Panc1 (cell line): ENCODE measurements at places on chromosomes 3 and 15. TPM values are rescaled to one million over a fixed set of nuclear protein-coding genes. Genes with fewer than 3 reads are reported as not detected.

The GOLGA8O gene
- total RNA-seq, result 0.69 TPM

The ATG3 gene
- 75.1 TPM for total RNA-seq

The GHSR gene
- total RNA-seq, result not detected

The GTF2A2 gene
- total RNA-seq, result 234 TPM

The GOLGA6L4 gene
- 2.7 TPM for total RNA-seq

The NPAP1 gene
- not detected for total RNA-seq

The PARP15 gene
- 0.21 TPM for total RNA-seq

The KLHL40 gene
- total RNA-seq, result not detected

GRCh38 chr15:41790169-41790568 lies 15.9 kb downstream of the MAPKBP1 start:
- no peak overlapping the region for H3K27ac ChIP-seq
- no peaks in the 10 kb centered on the region for H3K36me3 ChIP-seq
- H3K27me3 ChIP-seq, result no peaks in the 10 kb centered on the region
- H3K4me1 ChIP-seq, result peaks cover 22% of the 10 kb centered on the region

DNA sequence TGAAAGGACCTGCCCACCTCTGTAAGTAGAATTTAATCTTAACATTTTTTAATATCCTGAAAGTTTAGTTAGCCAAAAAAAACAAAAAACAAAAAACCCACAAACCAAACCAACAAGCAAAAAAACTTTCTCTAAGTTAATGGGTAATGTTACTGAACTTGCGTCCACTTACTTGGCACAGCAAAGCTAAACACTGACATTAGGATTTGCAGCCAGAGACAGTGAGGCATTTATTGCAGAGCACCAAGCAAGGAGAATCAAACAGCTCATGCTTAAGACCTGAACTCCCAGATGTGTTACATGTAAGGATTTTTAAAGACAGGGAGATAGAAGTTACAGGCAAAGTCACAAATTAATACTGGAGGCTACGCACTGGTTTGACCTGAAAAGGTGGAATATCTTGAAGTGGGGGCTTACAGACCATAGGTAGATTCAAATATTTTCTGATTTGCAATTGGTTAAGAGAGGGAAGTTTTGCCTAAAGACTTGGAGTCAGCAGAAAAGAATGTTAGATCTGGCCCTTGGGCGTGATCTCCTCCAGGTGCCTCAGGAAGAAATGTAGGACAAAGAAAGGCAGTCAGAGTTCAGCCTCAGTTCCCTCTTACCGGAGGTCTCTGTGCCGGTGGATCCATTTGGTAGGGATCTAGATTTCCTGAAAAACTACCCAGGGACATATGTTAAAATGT lies 205.0 kb downstream of the ADAMTSL3 start:
- no peak overlapping the region for H3K27ac ChIP-seq
- no peaks in the 10 kb centered on the region for H3K27me3 ChIP-seq
- H3K4me1 ChIP-seq, result no peaks in the 10 kb centered on the region
- H3K4me3 ChIP-seq, result no peak overlapping the region

DNA sequence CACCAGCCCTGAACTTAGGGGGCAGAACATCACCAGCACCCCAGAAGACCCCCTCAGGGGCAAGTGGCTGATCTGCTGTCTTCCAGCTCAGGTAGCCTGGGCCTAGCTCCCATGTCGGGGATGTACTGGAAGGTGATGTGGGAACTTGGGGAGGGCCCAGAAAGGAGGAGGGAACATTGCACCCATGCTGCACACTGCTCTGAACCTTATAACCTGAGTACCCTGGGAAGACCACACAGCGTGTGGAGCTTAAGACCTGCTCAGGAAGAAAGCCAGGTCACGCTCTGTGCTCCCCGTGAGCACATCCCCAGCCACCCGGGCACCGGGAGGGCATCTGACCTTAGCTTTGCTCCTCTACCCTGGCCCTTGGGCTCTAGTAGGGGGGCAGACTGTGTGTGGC lies 159.4 kb downstream of the ATP10A start:
- no peaks in the 10 kb centered on the region for H3K36me3 ChIP-seq
- H3K27ac ChIP-seq, result no peak overlapping the region
- H3K4me1 ChIP-seq, result no peaks in the 10 kb centered on the region
- H3K4me3 ChIP-seq, result no peak overlapping the region
- DNase-seq, result no peak

- no peak overlapping the region for H3K4me3 ChIP-seq
- no peaks in the 10 kb centered on the region for H3K27me3 ChIP-seq
- no peaks in the 10 kb centered on the region for H3K36me3 ChIP-seq
- no peak for DNase-seq
These were observed 74.9 kb upstream of the MFGE8 start for GRCh38 chr15:88987934-88988671.

DNA sequence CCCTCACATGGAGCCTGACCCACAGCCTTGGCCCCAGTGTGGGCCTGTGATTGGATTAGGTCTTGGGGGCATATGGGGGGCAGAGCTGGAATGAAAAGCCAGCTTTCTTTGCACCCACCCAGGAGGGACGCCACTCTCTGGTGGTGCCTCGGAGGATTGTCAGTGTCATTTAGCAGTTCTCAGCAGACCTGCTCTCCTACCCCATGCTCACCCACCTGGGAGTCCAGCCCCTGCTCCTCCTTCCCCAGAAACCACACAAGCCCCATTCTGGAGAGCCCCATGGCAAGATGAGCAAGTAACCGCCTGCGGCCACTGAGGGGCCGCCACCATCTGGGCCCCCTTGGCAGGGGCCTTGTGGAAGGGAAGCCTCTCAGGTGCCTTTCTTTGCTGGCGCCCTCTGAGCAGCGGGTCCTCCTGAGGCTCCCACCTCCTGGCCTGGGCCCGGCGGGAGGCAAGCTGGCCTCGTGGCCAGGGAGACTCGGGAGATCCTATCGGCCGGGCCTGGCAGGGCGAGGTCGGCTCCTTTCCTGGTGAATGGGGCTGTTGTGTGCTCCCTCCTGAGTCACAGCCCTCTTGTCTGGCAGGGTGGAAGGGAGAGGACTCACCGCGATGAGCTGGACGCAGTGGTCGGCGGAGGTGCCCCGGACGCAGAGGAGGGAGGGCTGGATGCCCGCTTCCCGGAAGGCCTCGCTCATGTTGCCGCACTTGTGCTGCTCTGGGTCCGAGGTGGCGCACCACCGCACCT lies 2.3 kb downstream of the MELTF start:
- no peak for DNase-seq
- no peak overlapping the region for H3K27ac ChIP-seq
- H3K36me3 ChIP-seq, result no peaks in the 10 kb centered on the region
- H3K27me3 ChIP-seq, result no peaks in the 10 kb centered on the region
- H3K4me3 ChIP-seq, result no peak overlapping the region

DNA sequence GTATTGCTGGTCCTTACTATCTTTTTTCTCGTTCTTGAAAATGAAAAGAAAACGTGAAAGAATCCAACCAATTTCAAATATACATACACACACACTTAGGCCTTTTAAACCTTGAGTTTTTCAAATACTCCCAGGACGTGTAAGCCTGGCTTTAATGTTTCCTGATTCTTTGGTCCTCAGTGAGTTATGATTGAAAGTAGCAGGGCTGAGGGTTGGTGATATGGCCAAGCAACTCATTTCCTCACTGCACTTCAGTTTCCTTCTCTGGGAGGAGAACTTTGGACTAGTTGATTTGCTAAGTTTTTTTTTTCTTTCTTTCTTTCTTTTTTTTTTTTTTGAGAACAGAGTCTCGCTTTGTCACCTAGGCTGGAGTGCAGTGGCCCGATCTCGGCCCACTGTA lies 34.6 kb downstream of the CHD2 start:
- H3K27me3 ChIP-seq, result no peaks in the 10 kb centered on the region
- DNase-seq, result no peak
- peaks cover 72% of the 10 kb centered on the region for H3K36me3 ChIP-seq
- no peak overlapping the region for H3K4me3 ChIP-seq

- H3K27ac ChIP-seq, result no peak overlapping the region
- no peaks in the 10 kb centered on the region for H3K4me1 ChIP-seq
- no peaks in the 10 kb centered on the region for H3K36me3 ChIP-seq
- H3K27me3 ChIP-seq, result no peaks in the 10 kb centered on the region; the same call in 1 of the 2 replicates
- DNase-seq, result no peak
- no peak overlapping the region for H3K4me3 ChIP-seq
These were observed 67.7 kb upstream of the BNC1 start for GRCh38 chr15:83352119-83352518.

GRCh38 chr3:112931736-112932521 lies 43.0 kb downstream of the CD200R1 start:
- DNase-seq, result no peak
- no peaks in the 10 kb centered on the region for H3K36me3 ChIP-seq
- H3K4me1 ChIP-seq, result no peaks in the 10 kb centered on the region
- H3K4me3 ChIP-seq, result no peak overlapping the region

DNA sequence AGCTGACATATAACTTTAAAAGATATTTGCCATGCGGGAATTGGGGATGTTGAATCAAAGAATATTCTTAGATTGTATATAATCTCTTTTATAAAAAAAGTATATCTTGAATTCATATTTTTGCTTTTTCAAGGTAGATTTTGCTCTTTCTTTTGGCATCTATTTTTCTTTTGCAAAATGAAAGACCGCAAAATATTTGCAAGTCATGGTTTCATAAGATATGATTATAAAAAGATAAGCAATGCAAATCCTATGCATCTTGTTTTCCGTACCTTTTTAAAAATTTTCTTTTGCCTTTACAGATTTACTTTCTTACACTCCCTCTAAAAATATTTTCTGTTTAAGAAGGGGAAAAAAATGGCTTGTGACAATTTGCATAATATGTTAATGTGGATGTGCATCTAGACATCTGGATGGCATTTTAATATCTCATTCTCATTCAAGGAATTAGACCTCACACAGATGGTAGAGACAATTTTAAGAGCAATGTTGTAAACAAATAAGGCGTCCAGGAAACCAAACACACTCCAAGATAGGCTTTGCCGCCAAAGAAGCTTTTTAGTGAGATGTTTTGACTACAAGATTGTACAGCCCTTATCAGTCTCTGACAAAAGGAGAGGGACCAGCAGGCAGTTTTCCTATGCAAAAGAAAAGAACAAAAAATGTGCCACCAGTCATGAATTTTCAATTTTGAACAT lies 371.1 kb downstream of the CHL1 start:
- no peaks in the 10 kb centered on the region for H3K4me1 ChIP-seq
- H3K4me3 ChIP-seq, result no peak overlapping the region
- H3K27ac ChIP-seq, result no peak overlapping the region
- no peaks in the 10 kb centered on the region for H3K27me3 ChIP-seq
- DNase-seq, result no peak

- DNase-seq, result no peak
- no peaks in the 10 kb centered on the region for H3K4me1 ChIP-seq
- H3K27ac ChIP-seq, result no peak overlapping the region
- H3K4me3 ChIP-seq, result no peak overlapping the region
- H3K27me3 ChIP-seq, result peaks cover 13% of the 10 kb centered on the region
These were observed 47.0 kb upstream of the TFG start for GRCh38 chr3:100662113-100662823.

DNA sequence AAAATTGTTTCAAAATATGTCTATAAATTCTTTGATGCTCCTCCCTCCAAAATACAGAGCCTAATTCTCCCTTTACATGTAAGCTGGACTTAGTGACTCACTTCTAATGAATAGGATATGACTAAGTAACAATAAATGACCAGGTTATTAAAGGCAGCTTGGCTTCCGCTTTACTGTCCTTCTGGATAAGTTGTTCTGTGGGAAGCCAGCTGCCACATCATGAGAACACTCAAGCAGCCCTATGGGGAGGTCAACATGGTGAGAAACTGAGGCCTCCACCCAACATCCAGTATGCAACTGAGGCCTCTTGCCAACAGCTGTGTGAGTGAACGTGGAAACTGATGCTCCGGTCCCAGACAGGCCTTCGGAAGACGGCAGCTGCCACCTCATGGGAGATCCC lies 247.3 kb upstream of the CHRM5 start:
- no peak overlapping the region for H3K4me3 ChIP-seq
- H3K36me3 ChIP-seq, result no peaks in the 10 kb centered on the region
- no peaks in the 10 kb centered on the region for H3K4me1 ChIP-seq
- H3K27ac ChIP-seq, result no peak overlapping the region

DNA sequence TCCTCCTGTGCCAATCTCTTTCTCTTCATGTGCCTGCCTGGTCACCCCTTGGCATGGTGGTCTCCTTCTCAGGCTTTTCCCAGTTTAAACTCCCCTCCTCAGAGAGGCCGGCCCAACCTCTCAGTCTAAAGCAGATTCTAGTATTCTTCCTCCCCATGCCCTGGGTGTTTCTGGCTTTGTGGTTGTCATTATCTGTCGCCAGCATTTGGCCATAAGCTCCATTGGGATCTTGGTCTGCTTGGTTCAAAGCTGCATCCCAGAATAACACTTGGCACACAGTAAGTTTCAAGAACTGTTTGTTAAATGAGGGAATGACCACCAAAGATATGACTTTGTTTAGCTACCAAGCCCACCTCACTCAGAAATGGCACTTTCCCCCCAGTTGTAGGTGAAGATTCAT lies 11.2 kb upstream of the RAD18 start:
- no peak for DNase-seq
- no peak overlapping the region for H3K27ac ChIP-seq
- no peaks in the 10 kb centered on the region for H3K4me1 ChIP-seq

- H3K4me3 ChIP-seq, result no peak overlapping the region
- no peaks in the 10 kb centered on the region for H3K36me3 ChIP-seq
- H3K27me3 ChIP-seq, result no peaks in the 10 kb centered on the region
- no peak overlapping the region for H3K27ac ChIP-seq
- no peak for DNase-seq
These were observed 352.9 kb downstream of the FHIT start for GRCh38 chr3:60898321-60898720.

GRCh38 chr3:10529809-10530208 lies 24.4 kb upstream of the ATP2B2 start:
- no peak overlapping the region for H3K27ac ChIP-seq
- DNase-seq, result no peak
- no peaks in the 10 kb centered on the region for H3K36me3 ChIP-seq

GRCh38 chr3:16583551-16583950 lies 21.7 kb downstream of the DAZL start:
- no peak overlapping the region for H3K27ac ChIP-seq
- no peaks in the 10 kb centered on the region for H3K27me3 ChIP-seq
- no peak overlapping the region for H3K4me3 ChIP-seq
- H3K36me3 ChIP-seq, result no peaks in the 10 kb centered on the region

DNA sequence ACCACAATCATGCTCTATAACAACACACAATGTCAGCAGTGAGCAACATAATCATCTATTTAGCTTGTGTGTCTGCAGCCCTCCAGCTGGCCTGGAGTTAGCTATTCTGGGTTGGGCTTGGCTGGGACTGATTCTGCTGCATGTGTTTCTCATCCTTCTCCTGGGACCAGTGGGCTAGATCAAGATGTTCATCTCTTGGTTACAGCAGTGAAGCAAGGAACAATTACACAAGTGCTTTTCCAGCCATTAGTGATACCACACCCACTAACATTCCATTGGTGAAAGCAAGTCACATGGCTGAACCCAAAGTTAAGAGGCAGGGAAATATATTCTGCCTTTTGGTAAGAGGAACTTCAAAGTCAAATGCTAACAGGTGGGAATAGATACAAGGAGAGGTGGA lies 14.6 kb downstream of the NUDT16 start:
- no peaks in the 10 kb centered on the region for H3K4me1 ChIP-seq
- H3K27me3 ChIP-seq, result no peaks in the 10 kb centered on the region; the same call in 1 of the 2 replicates
- no peak overlapping the region for H3K4me3 ChIP-seq
- no peaks in the 10 kb centered on the region for H3K36me3 ChIP-seq
- no peak for DNase-seq

DNA sequence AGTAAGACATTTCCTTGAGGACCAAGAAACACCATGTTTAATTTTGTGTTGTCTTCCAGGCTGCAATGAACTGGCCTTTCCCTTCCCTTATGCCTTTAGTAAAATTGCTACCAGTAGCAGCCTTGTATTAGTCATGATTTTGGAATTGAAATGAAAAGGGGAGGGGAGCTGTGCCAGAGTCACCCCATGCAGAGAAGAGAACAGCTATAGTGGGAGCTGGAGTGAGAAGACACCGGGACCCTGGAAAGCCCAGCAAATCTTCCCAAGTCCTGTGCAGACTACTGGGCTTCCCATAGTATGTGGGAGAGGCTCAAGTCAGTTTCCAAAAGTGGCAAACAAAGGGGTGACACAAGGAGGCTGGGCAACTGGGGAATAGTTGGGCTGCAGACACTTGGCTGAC lies 178.5 kb downstream of the NR1D2 start:
- H3K27me3 ChIP-seq, result no peaks in the 10 kb centered on the region
- H3K4me3 ChIP-seq, result no peak overlapping the region
- DNase-seq, result no peak
- H3K27ac ChIP-seq, result no peak overlapping the region
